Aorta (tissue), 5 donors: ENCODE measurements at places on chromosomes 4 and X. TPM values are rescaled to one million over a fixed set of nuclear protein-coding genes. Genes with fewer than 3 reads are reported as not detected.

CXCL11 gene
- polyA plus RNA-seq, result 0.46 TPM

CFAP47 gene
- polyA plus RNA-seq, result not detected

KCTD8 gene
- polyA plus RNA-seq, result 0.15 TPM

TKTL2 gene
- polyA plus RNA-seq, result not detected

ZNF185 gene
- 2.6 TPM for polyA plus RNA-seq

TBX22 gene
- polyA plus RNA-seq, result not detected

HS3ST1 gene
- polyA plus RNA-seq, result 0.15 TPM

SLIT2 gene
- polyA plus RNA-seq, result 1.3 TPM

CXCL3 gene
- polyA plus RNA-seq, result 0.64 TPM

FOXP3 gene
- polyA plus RNA-seq, result not detected

LIMCH1 gene
- 31.7 TPM for polyA plus RNA-seq

STK26 gene
- 1.0 TPM for polyA plus RNA-seq

GAGE2A gene
- polyA plus RNA-seq, result not detected

MTNR1A gene
- not detected for polyA plus RNA-seq

INTS6L gene
- 15.2 TPM for polyA plus RNA-seq

CT83 gene
- not detected for polyA plus RNA-seq

CFAP299 gene
- not detected for polyA plus RNA-seq

ATG4A gene
- 14.4 TPM for polyA plus RNA-seq

CXorf49 gene
- polyA plus RNA-seq, result not detected

CWH43 gene
- not detected for polyA plus RNA-seq

STK32B gene
- polyA plus RNA-seq, result 1.5 TPM

STBD1 gene
- polyA plus RNA-seq, result 11.9 TPM

PDGFRA gene
- polyA plus RNA-seq, result 14.5 TPM

CT55 gene
- not detected for polyA plus RNA-seq

DCAF8L2 gene
- polyA plus RNA-seq, result not detected

GALNTL6 gene
- polyA plus RNA-seq, result not detected

SPANXC gene
- not detected for polyA plus RNA-seq

PCDH19 gene
- polyA plus RNA-seq, result 0.13 TPM

ANXA3 gene
- 5.0 TPM for polyA plus RNA-seq

C4orf36 gene
- polyA plus RNA-seq, result not detected

WFS1 gene
- 42.4 TPM for polyA plus RNA-seq

CTAG2 gene
- 11.0 TPM for polyA plus RNA-seq

RTL5 gene
- polyA plus RNA-seq, result 8.0 TPM

PF4V1 gene
- polyA plus RNA-seq, result not detected

AKAP14 gene
- polyA plus RNA-seq, result not detected

LDB2 gene
- 11.0 TPM for polyA plus RNA-seq

ATOH1 gene
- polyA plus RNA-seq, result not detected

EXOC1L gene
- polyA plus RNA-seq, result not detected

RHOXF1 gene
- 4.8 TPM for polyA plus RNA-seq

MND1 gene
- polyA plus RNA-seq, result 0.23 TPM

GYPA gene
- not detected for polyA plus RNA-seq

CENPVL1 gene
- polyA plus RNA-seq, result not detected

H2BW2 gene
- not detected for polyA plus RNA-seq

BEX5 gene
- 13.3 TPM for polyA plus RNA-seq

ASB12 gene
- polyA plus RNA-seq, result 0.43 TPM
